ENCODE measurements at places on chromosomes 2 and 18.

DNA sequence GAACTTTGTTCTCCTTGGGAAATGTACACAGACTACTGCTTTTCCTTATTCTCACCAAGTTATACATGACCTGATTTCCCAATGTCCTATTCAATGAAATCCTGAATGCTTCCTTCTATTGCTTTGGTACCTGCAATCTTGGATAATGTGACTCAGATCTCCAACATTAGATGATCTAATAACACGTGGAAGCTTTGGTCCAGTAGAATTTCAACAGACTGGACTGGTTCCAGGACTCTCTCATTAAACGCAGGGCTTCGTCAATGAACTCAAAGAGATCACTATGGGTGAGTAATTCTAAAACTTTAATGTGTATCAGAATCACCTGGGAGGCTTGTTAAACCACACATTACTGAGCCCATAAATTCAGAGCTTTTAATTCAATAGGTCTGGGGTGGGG lies 413.6 kb upstream of the KCNH7 start:
- DNase-seq = no peak

DNA sequence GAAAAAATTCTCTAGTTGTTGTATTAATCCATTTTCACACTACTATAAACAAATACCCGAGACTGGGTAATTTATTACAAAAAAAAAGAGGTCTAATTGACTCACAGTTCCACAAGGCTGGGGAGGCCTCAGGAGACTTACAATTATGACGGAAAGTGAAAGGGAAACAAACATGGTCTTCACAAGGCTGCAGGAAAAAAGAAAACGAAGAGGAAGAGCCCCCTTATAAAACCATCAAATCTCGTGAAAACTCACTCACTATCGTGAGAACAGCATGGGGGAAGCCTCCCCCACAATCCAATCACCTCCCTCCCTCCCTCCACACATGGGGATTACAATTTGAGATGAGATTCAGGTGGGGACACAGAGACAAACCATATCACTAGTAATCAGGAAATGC lies 61.7 kb upstream of the SPTBN1 start:
- DNase-seq = no peak

DNA sequence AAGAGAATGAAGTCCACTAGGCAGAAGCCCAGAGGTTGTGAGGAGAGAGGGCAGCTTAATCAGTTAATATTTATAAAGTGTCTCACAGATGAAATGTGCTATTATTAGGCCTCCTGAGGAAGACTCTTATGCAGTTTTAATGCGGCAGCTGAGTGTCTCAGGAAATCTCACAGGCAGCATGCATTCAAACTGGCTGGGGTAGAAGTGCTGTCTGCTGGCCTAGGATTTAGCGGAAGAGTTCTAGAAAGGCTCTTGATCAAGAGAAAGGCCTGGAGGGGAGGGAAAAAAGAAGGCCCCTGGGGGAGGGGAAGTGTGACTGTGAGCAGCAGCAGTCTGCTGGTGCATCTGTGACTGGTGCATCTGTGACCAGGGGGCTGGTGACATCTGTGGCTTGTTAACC lies 133.0 kb downstream of the FSHR start:
- no peak for DNase-seq

- DNase-seq = no peak
These were observed 10.0 kb upstream of the STPG4 start for GRCh38 chr2:47165001-47165555.
